ENCODE measurements at places on chromosomes 1 and 21. TPM values are rescaled to one million over a fixed set of nuclear protein-coding genes. Genes with fewer than 3 reads are reported as not detected.

Gene NPR1
- 0.96 TPM for polyA plus RNA-seq

Gene KLHDC9
- 1.2 TPM for polyA plus RNA-seq

Gene LEFTY1
- polyA plus RNA-seq = 0.32 TPM

DNA sequence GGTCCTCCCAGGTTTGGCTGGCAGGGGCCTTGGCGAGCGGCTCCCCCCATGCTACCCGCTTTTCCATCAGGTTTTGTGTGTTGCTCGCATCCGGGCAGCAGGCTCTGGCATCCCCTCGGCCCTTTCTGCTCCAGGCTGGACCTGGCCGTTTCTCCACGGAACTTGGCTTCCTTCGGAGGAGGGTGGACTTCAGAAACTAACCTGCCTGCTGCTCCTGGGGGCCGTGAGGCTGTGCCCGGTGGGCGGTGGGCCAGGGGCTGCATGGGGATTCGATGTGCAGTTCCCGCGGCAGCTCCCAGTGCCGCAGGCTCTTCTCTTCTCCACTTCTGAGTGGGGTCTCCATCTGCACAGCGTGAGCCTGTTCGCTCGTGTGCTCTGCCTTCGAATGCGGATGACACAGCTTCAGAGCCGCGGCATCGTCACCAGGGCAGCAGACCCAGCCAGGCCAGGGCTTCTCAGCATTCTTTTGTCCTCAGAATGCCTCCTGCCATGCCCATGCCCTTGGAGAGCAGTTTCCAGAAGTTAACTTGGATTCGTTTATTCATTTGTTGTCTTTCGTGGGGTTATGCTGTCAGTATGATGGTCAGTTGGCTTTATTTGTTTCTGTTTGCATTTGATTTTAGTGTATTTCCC lies 36.4 kb downstream of the PRKCZ start:
- DNase-seq = no peak

DNA sequence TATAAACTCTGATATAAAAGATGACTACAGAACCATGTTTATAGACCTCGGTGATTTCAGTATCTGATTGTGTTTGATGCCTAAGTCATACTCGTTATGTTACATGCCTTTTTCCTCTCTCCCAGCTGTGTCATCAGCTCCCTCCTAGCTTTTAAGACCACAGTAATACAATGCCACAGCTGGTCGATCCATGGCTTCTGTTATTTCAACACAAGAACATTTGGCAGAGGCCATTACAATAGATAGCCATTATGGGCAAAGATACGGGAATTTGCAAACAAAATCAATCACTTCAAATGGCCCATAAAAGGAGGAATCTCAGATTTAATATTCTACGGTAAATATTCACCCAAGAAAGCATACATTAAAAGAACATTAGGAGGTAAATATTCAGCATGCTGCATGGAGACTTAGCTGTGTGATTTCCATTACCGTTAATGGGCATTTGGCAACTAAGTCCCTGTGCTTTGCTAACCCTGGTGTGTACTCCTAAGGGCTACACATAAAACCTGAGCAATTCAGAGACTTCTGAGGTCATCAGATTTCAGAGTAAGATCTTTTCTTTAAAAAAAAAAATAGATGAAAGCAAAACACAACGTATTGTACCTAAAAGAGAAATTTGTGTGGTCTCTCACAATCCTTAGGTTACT lies 153.4 kb downstream of the PIGK start:
- DNase-seq = no peak

GRCh38 chr1:157085421-157085820 lies 14.2 kb downstream of the ETV3L start:
- no peak for DNase-seq

DNA sequence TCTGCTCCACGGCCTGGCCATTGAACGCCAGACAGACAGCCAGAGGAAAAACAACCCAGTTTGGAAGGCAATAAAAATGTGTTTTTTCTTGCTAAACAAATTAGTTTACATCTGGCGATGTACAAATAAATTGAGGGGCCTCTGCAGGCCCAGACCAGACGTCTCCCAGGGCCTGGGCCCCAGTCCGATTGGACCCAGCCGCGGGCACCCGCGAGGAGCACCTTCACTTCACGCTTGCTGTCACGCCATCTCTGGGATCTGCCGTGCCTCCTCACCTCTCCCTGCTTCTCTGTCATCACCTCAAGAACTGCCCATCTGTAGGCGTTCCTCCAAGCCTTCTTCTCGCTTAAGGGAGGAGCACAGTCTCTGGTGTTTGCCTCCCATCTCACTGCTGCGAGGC lies 61.5 kb downstream of the GLIS1 start:
- DNase-seq = no peak
